ENCODE measurements at places on chromosomes 7 and 10. TPM values are rescaled to one million over a fixed set of nuclear protein-coding genes. Genes with fewer than 3 reads are reported as not detected.

DNA sequence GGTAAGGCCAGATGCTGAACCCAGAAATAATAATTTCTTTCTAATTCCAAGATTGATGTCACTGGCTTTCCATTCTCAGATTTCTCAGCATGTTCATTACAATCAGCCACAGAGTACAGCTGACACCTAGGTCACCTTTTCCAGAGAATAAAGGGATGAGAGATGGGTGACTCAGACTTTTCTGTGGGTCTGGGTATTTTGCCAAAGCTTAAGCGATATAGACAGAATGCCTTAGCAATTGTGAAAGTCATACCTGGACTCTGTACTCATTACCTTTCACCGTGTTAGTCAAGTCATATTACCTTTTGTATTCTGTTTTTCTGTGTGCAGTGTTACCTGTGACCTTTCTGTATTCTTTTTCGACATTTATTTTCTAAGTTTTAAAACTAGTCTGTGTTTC, 10.6 kb upstream of the PRTFDC1 start:
- no peak for DNase-seq

DNA sequence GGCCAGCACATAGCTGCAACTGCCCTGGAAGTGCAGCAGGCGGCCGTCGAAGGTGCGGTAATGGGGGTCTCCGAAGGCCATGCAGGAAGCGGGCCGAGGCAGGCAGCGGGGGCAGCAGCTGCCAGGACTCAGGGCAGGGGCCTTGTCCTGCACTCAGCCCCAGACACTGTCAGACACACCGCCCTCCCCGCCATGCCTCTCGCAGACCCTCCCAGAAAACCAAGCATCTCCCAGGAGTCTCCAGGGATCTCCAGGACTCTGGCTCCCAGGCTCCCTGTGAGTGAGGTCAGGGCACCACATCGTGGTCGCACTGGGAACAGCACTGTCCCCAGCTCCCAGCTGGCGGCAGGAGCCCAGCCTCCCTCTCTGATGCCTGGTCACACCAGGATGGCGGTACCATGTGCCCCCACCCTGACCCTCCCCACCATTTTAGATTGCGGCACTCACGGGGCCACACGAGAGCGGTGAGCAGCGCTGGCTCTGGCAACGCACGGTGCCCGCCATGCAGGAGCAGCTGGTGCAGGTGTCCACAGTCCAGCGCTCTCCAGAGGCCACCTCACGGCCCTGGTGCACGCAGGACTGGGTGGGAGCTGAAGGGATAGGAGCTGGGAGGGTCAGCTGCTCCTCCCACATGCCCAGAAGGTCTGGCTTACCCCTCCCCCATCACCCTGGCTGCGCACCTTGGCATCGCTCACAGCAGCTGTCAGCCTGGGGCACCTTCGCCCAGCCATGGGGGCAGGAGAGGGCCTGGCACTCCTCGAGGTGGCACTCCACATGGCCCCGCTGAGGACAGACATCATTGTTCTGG, 17.5 kb downstream of the ATP6V1F start:
- DNase-seq, result no peak

GRCh38 chr10:123860209-123860608, 31.4 kb downstream of the CPXM2 start:
- DNase-seq, result no peak

The ANKRD61 gene
- total RNA-seq, result not detected

Data from thoracic aorta (tissue), 2 donors.